NCI-H460 (cell line): ENCODE measurements at places on chromosomes 13 and 19. TPM values are rescaled to one million over a fixed set of nuclear protein-coding genes. Genes with fewer than 3 reads are reported as not detected.

The MEIOSIN gene
- not detected in 2 replicates for total RNA-seq

The GPR4 gene
- 0.09 and 0.57 TPM in 2 replicates for total RNA-seq

The ZNF749 gene
- 16.4 and 21.3 TPM in 2 replicates for total RNA-seq

The FXYD5 gene
- 104 TPM in 2 replicates for total RNA-seq

The NLRP9 gene
- total RNA-seq = not detected in 2 replicates

GRCh38 chr19:11041966-11042627, 47.2 kb upstream of the LDLR start:
- DNase-seq = no peak

GRCh38 chr13:96090240-96091101, 564 bp downstream of the HS6ST3 start:
- no peak for DNase-seq
